ENCODE measurements at places on chromosomes 2 and 18. TPM values are rescaled to one million over a fixed set of nuclear protein-coding genes. Genes with fewer than 3 reads are reported as not detected.

The FBXO48 gene
- 2.0 TPM for polyA plus RNA-seq

The LAMA1 gene
- polyA plus RNA-seq: 72.4 TPM

The QPCT gene
- 16.4 TPM for polyA plus RNA-seq

The CNDP1 gene
- polyA plus RNA-seq: 1.2 TPM

The MBP gene
- polyA plus RNA-seq: 17.5 TPM

The CYTIP gene
- 1.6 TPM for polyA plus RNA-seq

The NDC80 gene
- 27.2 TPM for polyA plus RNA-seq

Data from right renal cortex interstitium (tissue), 3 donors.